ENCODE measurements at places on chromosomes 7 and 10.
A peak's percentile ranks its signal among the peaks of the same experiment; 100 is the strongest.

GRCh38 chr7:1706721-1707613 is 36.9 kb downstream of the ELFN1 start:
- no peak for DNase-seq

- no peak for DNase-seq
Measured at GRCh38 chr10:100516847-100517246, 2.8 kb downstream of the SEC31B start.

- DNase-seq = no peak
Measured at GRCh38 chr10:59373071-59373470, 10.7 kb upstream of the FAM13C start.

GRCh38 chr7:2993868-2994267 is 49.8 kb downstream of the CARD11 start:
- no peak for DNase-seq

DNA sequence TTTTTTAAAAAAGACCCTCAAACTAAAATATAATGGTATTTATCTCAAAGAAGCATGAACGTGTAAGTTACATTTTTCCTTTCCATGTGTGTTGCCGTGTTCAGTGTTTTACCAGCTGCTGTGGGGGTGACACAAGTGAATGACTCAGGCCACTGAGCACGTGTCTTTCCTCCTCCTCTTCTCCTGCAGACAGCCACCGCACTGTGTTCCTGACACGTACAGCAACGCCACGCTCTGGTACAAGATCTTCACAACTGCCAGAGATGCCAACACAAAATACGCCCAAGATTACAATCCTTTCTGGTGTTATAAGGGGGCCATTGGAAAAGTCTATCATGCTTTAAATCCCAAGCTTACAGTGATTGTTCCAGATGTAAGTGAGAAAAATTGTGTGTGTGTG is 29.7 kb downstream of the TMEM248 start:
- no peak for DNase-seq

DNA sequence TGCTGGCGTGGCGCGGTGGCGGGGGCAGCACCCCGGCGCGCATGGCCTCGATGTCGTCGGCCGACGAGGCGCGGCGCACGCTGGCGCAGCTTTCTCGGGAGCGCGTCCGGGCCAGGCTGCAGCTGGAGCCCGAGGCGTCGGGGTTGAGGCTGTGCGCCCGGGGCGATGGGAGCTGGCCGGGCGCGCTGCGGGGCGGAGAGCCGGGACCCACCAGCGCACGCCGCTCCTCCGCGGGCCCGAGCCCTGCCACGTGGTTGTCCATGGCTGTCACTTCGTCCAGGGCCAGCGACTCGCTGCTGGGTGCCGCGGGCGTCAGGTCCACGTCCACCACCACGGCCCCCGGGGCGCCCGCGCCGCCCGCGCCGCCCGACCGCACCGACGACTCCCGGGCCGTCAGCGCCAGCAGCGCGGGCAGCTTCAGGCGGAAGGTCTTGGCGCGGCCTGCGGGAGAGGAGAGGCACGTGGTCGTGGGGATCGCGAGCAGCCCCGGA is 20.0 kb downstream of the KCNH2 start:
- no peak for DNase-seq

GRCh38 chr7:2934211-2934731 is 90.2 kb upstream of the GNA12 start:
- DNase-seq = no peak

- no peak for DNase-seq
Measured at GRCh38 chr7:50587737-50588136, 22.5 kb upstream of the DDC start.

DNA sequence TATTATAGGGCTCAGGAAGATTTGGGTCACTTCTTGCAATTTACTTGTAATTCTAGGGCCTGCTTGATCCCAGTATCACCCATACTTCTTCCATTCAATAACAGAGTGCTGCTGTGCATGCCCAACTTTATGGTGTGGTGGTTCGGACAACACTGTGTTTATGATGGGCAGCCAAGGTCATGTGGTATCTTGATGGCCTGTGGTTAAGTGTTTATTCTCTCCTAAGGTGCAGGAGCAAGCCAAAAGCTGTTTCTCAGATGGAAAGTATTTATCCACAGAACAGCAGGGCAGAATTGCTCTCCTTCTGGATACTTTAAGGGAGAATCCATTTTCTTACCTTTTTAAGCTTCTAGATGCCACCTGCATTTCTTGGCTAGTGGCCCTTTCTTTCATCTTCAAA is 433.8 kb downstream of the SH2D4B start:
- no peak for DNase-seq

GRCh38 chr10:100766693-100767421 is 21.5 kb downstream of the PAX2 start:
- DNase-seq = no peak

DNA sequence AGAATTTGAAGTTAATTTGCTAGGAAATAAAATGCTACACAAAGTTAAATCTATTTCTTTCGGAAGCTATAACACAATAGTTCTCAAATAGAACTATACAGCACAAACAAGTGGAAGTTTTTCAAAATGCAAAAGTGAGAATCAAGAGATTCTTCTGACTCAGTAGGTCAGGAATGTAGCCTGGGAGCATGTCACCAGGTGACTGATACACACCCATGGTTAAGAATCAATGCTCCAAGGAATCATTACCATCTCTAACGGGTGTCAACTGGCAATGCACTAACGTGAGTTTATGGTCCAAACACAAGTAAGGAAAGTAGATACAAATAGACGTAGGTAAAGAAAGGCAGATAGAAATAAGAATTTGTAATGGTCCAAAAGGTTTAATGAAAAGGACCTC is 170.5 kb downstream of the SRPK2 start:
- no peak for DNase-seq

- no peak for DNase-seq
Measured at GRCh38 chr7:134669845-134670373, 23.3 kb downstream of the BPGM start.

- no peak for DNase-seq
Measured at GRCh38 chr7:54166419-54166818, 375.8 kb upstream of the VSTM2A start.

DNA sequence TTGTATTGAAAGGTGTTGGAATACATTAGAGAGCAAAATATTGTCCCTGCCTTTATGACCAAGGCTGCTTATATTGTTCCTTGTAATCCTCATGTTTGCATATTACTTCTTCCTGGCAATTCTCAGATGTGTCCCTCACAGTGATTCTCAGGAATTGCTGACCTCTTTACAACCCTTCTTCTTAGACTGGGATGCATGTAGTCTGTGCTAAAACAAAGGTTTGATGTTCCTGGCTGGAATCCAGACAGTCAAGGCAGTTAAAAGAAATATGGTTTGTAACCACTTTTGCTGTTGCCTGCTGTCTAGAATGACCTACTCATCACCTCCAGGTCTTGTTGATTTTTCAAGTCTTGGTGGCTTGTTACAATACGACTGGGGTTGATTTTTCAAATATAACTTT is 367.6 kb downstream of the HGF start:
- no peak for DNase-seq

DNA sequence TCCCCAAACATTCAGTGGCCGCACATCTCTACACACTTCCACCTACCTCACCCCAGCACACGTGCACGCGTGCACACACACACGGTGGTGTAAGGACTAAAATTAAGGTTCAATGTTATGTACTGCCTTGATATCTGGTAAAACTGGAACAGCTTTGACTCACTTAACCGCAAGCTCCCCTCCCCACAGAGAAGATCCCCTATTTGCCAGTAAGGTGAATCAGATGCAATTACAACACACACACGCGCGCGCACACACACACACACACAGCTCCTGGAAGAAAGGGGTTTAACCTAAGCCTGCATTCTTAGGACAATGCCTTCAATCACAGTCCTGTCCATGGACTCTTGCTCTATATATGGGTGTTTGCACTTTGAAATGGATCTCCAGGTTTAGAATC is 25.5 kb upstream of the VPS41 start:
- no peak for DNase-seq

DNA sequence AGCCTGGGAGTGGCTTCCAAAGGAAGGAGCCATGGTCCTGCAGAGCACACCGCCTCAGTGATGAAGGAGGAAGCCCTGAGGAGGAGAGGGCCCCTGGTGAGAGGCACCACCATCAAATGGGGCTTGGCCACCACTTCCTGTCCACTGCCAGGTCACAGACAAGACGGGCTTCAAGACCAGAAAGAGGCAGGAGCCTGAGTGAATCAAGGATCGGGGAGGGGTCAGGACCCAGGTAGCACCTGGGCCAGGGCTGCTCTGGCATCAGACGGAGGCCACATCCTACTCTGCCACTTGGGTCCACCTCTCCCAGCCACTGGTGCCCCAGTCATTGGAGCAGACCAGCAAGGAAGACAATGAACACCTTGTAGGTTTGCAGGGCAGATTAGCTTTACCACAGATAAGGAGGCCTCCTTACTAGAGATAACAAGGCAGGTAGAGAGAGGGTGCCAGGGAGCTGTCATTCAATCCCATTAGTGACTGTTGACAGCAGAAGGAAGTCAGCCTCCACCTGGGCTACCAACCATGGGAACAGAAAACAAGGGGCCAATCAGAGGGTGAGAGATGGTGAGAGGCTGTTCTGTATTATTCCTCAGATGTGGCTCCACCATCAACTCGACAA is 143.4 kb downstream of the TNS3 start:
- DNase-seq = no peak

DNA sequence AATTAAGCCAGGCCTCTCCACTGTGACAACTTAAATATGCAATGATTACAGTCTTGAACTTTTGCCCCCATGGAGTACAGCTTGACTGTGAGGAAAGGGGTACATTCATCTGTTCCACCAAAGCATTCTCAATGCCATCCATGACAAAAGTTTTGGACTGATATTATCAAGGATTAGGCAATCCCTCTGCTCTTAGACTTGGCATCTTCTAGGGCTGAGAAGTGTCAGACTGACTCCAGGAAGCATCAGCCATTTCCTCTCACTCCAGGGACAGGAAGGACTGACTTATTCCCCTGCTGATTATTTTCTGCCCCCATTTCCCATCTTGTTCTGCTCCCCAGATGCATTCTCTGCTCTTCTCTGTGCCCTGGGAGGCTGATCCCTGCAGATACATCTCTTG is 69.7 kb downstream of the ZNF365 start:
- DNase-seq = no peak

DNA sequence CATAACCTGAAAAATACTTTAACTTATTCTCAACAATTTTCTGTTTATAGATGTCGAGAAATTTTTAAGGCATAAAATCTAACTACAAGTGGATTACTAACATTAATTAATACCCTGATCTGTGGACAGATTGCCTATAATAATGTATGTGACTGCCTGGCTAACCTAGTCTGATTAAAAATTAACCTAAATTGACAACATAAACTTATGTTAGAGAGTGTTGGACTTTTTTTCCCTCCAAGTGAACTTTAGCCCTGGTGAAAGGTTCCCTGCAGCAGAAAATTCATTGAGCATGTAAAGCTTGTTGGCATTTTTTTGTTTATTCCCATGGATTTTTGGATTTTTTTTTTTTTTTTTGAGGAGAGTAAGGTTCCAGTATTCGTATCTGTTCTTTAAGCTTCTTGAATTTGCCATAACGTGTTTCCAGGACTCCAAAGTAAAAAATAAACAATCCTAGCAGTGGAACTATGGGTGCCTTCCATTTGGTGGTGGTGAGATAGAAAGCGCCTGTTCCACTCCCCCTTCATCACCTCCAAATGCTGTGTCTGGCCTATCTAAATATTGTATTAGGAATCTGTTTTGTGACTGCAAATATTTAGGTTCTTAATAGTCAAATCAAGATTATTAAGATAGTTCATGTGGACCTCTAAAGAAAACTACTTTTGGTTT is 36.1 kb downstream of the NET1 start:
- no peak for DNase-seq

DNA sequence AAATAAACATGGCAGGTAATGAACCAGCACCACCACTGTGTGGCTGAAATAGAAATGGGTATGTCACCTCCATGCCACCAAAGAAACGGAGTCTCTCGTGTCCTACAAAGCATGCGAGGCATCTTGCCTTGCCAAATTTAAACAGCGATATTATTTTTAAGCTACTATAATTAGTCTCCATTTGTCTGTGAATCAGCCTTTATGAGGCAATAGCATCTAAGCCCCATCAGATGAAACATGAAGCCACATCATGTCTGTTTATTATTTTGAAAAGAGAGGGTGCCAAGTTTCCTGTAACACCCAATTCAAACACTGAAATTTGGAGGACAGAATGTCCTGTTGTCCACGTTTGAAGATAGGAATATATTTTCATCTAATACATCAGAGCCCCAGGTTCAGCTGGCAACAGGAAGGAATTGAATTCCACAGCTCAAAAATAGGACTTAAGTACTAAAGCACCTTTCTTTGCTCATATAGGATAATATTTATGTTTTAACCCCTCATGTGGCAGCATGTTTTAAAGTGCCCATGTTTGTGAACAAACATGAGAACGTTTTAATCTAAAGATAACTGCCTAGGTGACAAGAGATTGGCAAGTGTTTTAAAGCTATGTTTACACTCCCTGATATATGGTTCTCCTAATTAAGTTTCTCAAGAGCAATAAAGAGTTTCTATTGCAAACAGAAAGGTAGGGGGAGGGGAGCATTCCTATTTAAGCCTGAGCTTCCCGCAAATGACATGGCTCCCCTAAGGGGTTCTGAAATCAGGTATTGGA is 86.8 kb downstream of the SORBS1 start:
- DNase-seq = peak; percentile 48

DNA sequence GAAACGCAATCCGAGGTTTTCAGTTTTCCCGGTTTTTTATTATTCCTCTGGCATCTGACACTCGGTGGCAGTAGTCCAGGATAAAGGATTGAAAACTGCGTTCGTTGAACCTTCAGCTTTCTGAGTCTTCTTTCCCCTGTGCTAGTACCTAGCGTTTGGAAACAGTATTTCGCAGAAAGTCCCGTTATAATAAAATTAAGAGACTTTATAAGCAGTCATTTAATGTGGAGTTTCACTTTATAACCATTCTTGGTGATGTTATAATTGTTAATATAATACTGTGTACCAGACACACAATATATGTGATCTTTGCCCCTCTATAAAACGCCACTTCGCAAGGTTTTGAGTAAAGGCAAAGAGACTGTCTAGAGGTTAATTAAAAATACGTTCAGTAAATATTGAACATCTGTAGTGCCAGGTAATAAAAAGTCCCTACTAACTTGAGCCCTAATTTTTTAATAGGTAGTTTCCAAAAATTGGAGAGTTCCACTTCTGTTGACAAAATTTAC is 874 bp downstream of the CISD1 start:
- DNase-seq = no peak

GRCh38 chr7:20114468-20114867 is 102.7 kb downstream of the MACC1 start:
- DNase-seq = no peak

All from breast epithelium (tissue), 4 donors.